ENCODE measurements at places on chromosomes 7 and 10. TPM values are rescaled to one million over a fixed set of nuclear protein-coding genes. Genes with fewer than 3 reads are reported as not detected.

- H3K27me3 ChIP-seq = no peaks in the 10 kb centered on the region
- no peaks in the 10 kb centered on the region for H3K36me3 ChIP-seq
- H3K4me1 ChIP-seq = no peaks in the 10 kb centered on the region
- H3K4me3 ChIP-seq = no peak overlapping the region
- H3K27ac ChIP-seq = no peak overlapping the region
Measured at GRCh38 chr7:135321556-135321955, 87.9 kb downstream of the STRA8 start.

GRCh38 chr10:126432507-126432906 is 44.2 kb upstream of the ADAM12 start:
- H3K27me3 ChIP-seq = no peaks in the 10 kb centered on the region
- H3K4me3 ChIP-seq = no peak overlapping the region
- no peak overlapping the region for H3K27ac ChIP-seq

DNA sequence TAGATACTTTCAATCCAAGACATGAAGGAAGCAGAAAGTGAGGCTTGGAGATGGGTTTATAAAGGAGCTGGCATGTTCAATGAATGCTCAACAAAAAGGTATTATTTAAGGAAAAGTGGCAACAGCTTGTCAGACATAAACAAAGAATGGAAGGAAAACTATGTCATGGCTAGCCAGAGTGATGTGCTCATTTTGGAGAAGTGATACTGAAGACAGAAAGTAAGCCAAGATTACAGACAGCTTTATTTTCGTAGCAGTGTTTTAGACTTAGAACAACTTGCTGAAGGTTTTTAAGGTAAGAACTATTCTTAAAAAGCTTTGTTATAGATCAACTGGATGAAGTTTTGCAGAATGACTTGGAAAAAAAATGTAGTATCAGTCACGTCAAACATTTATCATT is 160.5 kb upstream of the FERD3L start:
- DNase-seq = no peak
- no peak overlapping the region for H3K4me3 ChIP-seq
- no peaks in the 10 kb centered on the region for H3K4me1 ChIP-seq
- no peak overlapping the region for H3K27ac ChIP-seq
- H3K27me3 ChIP-seq = no peaks in the 10 kb centered on the region

DNA sequence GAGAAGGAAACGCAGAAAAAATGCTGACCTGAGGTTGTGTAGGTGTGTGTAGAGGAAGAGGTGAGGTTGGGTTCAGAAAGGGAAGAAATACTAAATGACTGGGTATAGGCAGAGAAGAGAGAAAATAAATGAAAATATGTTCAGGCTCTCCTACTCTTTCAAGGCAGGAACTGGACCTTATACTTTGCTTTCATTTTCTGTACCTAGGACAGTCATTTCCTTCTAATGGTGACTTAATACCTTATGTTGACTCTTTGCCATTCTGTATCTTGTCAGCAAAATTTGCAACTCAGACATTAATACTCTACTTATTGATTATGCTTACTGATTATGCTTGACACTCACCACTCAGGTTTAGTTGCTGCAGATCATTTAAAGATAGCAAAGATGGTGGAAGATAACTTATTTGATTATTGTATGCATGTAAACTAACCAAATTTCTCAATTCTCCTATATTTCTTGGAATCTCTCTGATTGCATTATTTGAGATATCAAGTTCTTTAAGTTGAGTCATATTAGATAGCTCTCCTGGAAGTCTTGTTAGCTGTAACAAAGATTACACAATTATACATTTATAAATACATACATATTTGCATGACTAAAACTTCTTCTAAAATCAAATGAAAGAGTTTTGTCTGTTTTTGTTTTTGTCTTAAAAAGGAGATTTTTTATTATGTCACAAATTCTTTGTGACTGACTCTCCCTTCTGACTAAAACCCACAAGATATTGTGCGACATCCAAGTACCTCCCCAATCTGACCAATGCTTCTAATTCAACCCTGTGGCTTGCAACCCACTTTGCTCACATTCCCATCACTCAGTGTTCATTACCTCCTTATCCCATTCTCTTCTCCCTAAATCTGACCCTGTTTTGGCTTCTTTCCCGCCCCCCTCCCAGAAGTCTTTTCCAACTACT is 20.0 kb downstream of the LRRD1 start:
- no peak overlapping the region for H3K4me3 ChIP-seq
- H3K36me3 ChIP-seq = no peaks in the 10 kb centered on the region
- H3K4me1 ChIP-seq = no peaks in the 10 kb centered on the region
- no peak for DNase-seq
- no peaks in the 10 kb centered on the region for H3K27me3 ChIP-seq

GRCh38 chr10:110698782-110699201 is 54.7 kb downstream of the RBM20 start:
- H3K27ac ChIP-seq = no peak overlapping the region
- H3K4me1 ChIP-seq = 0 out of 2 replicates have a peak, but pooled peaks cover 4% of the 10 kb centered on the region
- H3K36me3 ChIP-seq = no peaks in the 10 kb centered on the region
- H3K4me3 ChIP-seq = no peak overlapping the region
- DNase-seq = no peak
- H3K27me3 ChIP-seq = no peaks in the 10 kb centered on the region

DNA sequence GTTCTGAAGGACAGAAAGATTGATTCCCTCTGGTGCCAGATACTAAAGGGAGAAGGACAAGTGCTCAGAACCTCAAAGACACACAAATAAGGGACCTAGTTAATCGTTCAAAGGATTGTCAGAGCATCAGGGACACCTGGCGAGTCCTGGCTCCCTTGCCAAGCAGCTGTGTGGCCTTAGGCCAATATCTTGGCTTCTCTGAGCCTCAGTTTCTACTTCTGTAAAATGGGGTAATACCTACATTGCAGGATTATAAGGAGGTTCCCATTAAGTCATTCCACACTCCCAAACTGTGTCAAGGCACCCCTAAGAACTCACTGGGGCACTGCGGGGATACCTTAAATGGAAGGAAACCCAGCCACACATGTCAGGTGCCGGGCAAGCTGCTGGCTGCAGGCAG is 29.4 kb downstream of the DRGX start:
- DNase-seq = no peak
- no peak overlapping the region for H3K27ac ChIP-seq

GRCh38 chr10:7409045-7409731 is 1.6 kb downstream of the SFMBT2 start:
- no peaks in the 10 kb centered on the region for H3K27me3 ChIP-seq
- no peaks in the 10 kb centered on the region for H3K36me3 ChIP-seq
- no peak overlapping the region for H3K27ac ChIP-seq
- H3K4me1 ChIP-seq = no peaks in the 10 kb centered on the region

DNA sequence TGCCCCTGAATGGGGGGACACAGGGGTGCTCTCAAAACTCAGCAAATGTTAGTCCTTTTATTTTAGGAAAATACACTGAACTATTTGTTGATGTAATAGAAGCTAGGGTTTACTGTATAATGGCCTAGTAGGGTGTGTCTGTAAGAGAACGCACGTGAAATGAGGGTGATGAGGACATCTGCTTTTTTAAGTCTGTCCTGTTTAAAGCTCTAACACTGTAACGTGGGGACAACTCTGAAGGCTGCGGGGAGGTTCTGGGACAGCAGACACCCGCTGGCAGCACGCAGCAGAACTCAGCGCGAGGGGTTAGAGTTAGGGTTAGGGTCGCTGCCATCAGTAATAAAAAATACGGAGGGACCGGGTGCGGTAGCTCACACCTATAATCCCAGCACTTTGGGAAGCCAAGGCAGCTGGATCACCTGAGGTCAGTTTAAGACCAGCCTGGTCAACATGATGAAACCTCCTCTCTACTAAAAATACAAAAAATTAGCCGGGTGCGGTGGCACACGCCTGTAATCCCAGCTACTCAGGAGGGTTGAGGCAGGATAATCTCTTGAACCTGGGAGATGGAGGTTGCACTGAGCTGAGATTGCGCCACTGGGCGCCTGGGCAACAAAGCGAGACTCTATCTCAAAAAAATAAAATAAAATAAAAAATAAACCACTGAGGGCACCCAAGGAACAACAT is 98.0 kb downstream of the CTBP2 start:
- no peaks in the 10 kb centered on the region for H3K36me3 ChIP-seq
- H3K4me1 ChIP-seq = peaks cover 36% of the 10 kb centered on the region
- no peak for DNase-seq
- H3K4me3 ChIP-seq = no peak overlapping the region
- H3K27ac ChIP-seq = peak overlapping the region; percentile 43

- H3K27me3 ChIP-seq = no peaks in the 10 kb centered on the region
- DNase-seq = no peak
Measured at GRCh38 chr10:7400068-7400715, 10.6 kb downstream of the SFMBT2 start.

- H3K27me3 ChIP-seq = no peaks in the 10 kb centered on the region
- no peak overlapping the region for H3K4me3 ChIP-seq
- no peaks in the 10 kb centered on the region for H3K36me3 ChIP-seq
- no peaks in the 10 kb centered on the region for H3K4me1 ChIP-seq
- no peak overlapping the region for H3K27ac ChIP-seq
- DNase-seq = no peak
Measured at GRCh38 chr10:43922335-43923280, 273.9 kb upstream of the ZNF32 start.

- no peak for DNase-seq
- H3K36me3 ChIP-seq = no peaks in the 10 kb centered on the region
- H3K27ac ChIP-seq = no peak overlapping the region
- no peaks in the 10 kb centered on the region for H3K27me3 ChIP-seq
- no peaks in the 10 kb centered on the region for H3K4me1 ChIP-seq
Measured at GRCh38 chr10:132986576-132986975, 44.2 kb upstream of the CFAP46 start.

DNA sequence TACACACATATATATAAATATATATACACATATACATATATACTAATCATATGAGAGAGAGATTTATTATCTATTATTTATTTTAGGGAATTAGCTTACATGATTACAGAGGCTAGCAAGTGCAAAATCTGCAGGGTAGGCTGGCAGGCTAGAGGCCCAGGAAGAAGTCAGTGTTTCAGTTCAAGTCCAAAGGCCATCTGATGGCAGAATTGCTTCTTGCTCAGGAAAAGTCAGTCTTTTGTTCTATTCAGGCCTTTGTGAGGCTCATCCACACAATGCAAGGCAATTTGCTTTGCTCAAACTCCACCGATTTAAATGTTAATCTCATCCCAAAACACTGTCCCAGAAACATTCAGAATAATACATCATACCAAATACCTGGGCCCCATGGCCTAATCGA is 2.6 kb upstream of the C10orf120 start:
- no peaks in the 10 kb centered on the region for H3K4me1 ChIP-seq
- no peaks in the 10 kb centered on the region for H3K27me3 ChIP-seq
- no peak overlapping the region for H3K27ac ChIP-seq
- H3K36me3 ChIP-seq = no peaks in the 10 kb centered on the region
- no peak for DNase-seq
- no peak overlapping the region for H3K4me3 ChIP-seq

DNA sequence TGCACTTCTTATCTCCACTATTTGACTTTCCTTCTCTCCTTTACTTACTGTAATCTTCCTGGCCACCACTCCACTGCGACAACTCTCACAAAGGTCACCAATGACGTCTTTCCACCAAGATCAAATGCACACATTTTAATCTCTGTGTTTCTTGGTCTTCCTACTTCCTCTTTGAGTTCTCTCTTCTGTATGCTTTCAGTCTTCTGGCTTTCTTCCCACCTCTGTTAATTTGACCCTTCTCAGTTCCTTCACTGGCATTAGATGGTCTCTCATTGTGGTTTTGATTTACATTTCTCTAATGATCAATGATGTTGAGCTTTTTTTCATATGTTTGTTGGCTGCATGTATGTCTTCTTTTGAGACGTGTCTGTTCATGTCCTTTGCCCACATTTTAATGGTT is 31.9 kb downstream of the FAM107B start:
- no peaks in the 10 kb centered on the region for H3K27me3 ChIP-seq
- no peaks in the 10 kb centered on the region for H3K36me3 ChIP-seq
- peak overlapping the region; percentile 0 for H3K27ac ChIP-seq
- no peak overlapping the region for H3K4me3 ChIP-seq

DNA sequence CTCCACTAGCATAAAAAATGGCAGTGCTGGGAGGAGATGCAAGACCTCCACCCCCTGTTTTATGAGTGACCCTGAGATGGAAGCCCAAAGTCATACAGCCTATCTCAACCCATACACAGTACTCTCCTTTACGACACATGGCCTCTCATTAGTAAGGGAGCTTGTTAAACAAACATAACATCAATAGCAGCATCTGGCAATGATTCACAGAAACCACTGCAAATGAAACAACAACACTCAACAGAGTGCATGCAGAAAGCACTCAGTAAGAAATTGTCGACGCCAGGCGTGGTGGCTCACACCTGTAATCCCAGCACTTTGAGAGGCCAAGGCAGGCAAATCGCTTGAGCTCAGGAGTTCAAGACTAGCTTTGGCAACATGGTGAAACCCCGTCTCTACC is 27.5 kb upstream of the FIGNL1 start:
- no peak overlapping the region for H3K4me3 ChIP-seq
- H3K27ac ChIP-seq = no peak overlapping the region
- H3K4me1 ChIP-seq = peaks cover 19% of the 10 kb centered on the region
- peaks cover 3% of the 10 kb centered on the region for H3K36me3 ChIP-seq

DNA sequence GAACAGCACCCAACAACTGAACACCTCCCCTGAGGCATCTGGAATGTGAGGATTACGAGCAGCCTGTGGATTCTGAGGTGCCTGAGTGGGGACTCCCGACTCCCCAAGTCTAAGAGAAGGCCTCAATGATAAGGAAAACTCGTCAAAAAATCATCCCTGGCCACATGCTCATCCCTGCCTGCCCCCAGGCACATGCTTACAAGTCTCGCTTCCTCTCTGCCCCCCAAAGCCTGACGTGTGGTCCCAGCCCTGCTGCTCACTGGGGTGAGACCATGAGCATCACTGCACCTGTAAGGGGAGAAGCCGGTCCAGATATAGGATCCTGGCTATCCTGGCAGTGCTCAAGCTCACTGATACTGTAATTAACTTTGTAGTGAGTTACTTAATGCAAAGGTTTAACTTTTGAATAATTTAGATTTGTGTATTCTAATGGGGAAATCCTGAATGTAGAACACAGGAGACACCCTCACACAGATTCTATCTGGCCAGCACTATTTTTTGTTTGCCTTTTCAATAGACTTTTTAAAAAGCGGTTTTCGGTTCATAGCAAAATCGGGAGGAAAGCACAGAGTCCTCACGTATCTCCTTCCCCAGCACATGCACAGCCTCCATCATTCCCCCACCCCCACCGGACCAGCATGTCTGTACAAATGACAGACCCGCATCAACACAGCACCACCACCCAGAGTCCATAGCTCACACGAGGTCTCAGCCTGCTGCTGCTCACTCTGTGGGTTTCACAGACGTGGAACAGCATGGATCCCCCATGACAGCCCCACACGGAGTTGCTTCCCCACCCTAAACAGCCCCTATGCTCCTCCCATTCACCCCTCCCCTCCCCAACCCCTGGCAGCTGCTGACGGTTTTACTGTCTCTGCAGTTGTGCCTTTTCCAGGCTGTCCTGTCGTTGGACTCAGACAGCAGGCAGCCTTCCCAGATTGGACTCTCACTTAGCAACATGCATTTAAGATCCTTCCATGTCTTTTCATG is 167.9 kb downstream of the DIP2C start:
- H3K36me3 ChIP-seq = no peaks in the 10 kb centered on the region
- no peak overlapping the region for H3K4me3 ChIP-seq
- H3K4me1 ChIP-seq = no peaks in the 10 kb centered on the region
- no peak for DNase-seq
- no peaks in the 10 kb centered on the region for H3K27me3 ChIP-seq

PPP1R3C gene
- not detected for total RNA-seq

ZNF488 gene
- 5.6 TPM for total RNA-seq

CLEC2L gene
- total RNA-seq = not detected

DNAJC30 gene
- total RNA-seq = 15.9 TPM

ADCK2 gene
- 17.7 TPM for total RNA-seq

CYP3A7 gene
- not detected for total RNA-seq

SMKR1 gene
- not detected for total RNA-seq

TRIM50 gene
- not detected for total RNA-seq

ATG9B gene
- total RNA-seq = 4.3 TPM
